Gastroesophageal sphincter (tissue), 4 donors: ENCODE measurements at places on chromosomes 4 and X. TPM values are rescaled to one million over a fixed set of nuclear protein-coding genes. Genes with fewer than 3 reads are reported as not detected.

TMSB15A gene
- not detected for total RNA-seq

PNMA5 gene
- total RNA-seq, result not detected

CHRNA9 gene
- not detected for total RNA-seq

GATA1 gene
- not detected for total RNA-seq

UGT2B17 gene
- not detected for total RNA-seq

PAGE4 gene
- 4.5 TPM for total RNA-seq

XG gene
- total RNA-seq, result 0.19 TPM

RNF175 gene
- total RNA-seq, result 0.16 TPM

POU3F4 gene
- not detected for total RNA-seq

RHOXF2B gene
- total RNA-seq, result not detected

CYTL1 gene
- 1.4 TPM for total RNA-seq

PAGE2 gene
- total RNA-seq, result not detected

RTL3 gene
- total RNA-seq, result 10.0 TPM

PF4V1 gene
- total RNA-seq, result not detected

YIPF7 gene
- total RNA-seq, result not detected

P2RY8 gene
- total RNA-seq, result 2.7 TPM

PHOX2B gene
- total RNA-seq, result 0.67 TPM
